Activated naive CD4-positive, alpha-beta T cell treated with anti-CD3 and anti-CD28 coated beads, Interleukin-2, amount 50 U/mL, for 72 hours (primary cell): ENCODE measurements at places on chromosomes 2 and 18. TPM values are rescaled to one million over a fixed set of nuclear protein-coding genes. Genes with fewer than 3 reads are reported as not detected.

Gene ERFE
- not detected for total RNA-seq

Gene EN1
- total RNA-seq: not detected

Gene DES
- total RNA-seq: not detected

Gene C18orf54
- 11.7 TPM for total RNA-seq

Gene HAUS1
- total RNA-seq: 61.4 TPM

Gene FBXO41
- 41.5 TPM for total RNA-seq

Gene UGT1A5
- not detected for total RNA-seq

Gene PROM2
- total RNA-seq: 0.86 TPM

Gene UCN
- total RNA-seq: 1.6 TPM

Gene STK16
- 36.9 TPM for total RNA-seq

Gene CDCA7
- total RNA-seq: 18.1 TPM

Gene SPATA3
- 0.84 TPM for total RNA-seq

Gene SULT1C4
- not detected for total RNA-seq

Gene SERPINB13
- not detected for total RNA-seq

Gene ANKRD30B
- total RNA-seq: not detected

Gene CCDC141
- total RNA-seq: 10.6 TPM

Gene MOGAT1
- not detected for total RNA-seq

Gene CREG2
- not detected for total RNA-seq

Gene FOXD4L1
- total RNA-seq: not detected

Gene MBD2
- total RNA-seq: 151 TPM

Gene OSGEPL1
- total RNA-seq: 11.8 TPM

Gene FIGLA
- total RNA-seq: not detected

Gene GULP1
- not detected for total RNA-seq

Gene MC2R
- total RNA-seq: not detected

Gene SLC30A3
- 0.88 TPM for total RNA-seq

Gene CIB4
- not detected for total RNA-seq

Gene LGALSL
- 1.0 TPM for total RNA-seq

Gene IL1RL2
- total RNA-seq: 0.75 TPM

Gene GAL3ST2
- 0.16 TPM for total RNA-seq

Gene TUBB8B
- not detected for total RNA-seq
